NCI-H1105 (cell line): ENCODE measurements at places on chromosomes 6 and 20.

DNA sequence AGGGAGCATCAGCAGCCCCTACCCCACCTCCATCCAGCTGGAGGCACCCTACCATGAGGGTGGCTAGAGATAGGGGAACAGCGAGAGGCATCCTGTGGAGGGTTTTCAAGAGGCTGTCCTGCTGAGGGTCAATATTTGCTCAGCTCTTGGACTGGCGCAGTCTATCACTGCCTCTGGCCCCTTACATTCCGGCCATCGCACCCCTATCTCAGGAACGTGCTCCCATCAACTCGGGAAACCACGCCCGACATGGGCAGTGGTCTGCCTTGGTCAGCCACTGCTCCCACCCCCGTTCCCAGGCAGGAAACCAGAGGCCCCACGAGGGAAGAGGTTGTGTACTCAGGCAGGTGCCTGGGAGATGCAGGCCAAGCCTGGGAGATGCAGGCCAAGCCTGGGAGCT lies 57.9 kb downstream of the VEGFA start:
- no peak for DNase-seq

DNA sequence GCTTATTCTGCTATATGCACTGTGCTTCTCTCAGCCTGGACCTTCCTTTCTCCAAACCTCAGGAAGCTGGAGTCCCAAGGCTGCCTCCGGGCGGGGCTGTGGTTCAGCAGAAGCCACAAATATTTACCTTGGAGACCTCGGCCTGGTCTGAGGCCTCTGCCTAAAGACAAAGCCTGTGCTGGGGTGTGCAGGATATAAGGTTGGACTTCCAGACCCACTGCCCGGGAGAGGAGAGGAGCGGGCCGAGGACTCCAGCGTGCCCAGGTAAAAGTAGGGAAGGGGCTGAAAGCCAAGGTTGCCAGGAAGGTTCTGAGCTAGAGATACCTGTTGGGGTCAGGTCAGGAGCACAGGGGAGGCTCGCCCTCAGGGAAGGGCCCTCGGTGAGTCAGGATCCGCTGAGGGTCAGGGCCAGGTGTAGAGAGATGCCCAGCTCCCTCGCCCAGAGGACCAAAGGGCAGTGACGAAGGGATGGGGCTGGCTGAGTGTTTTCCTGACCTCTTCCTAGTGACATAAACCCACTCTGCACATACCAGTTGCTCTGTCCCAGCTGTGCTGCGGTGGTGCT lies at the start of gene BPIFB1:
Gene BPIFB1 (plus strand): TSS at position 224 of the 565 bp plus-strand sequence. CDS start 2,860 bp downstream, outside the sequence.
- DNase-seq = no peak

DNA sequence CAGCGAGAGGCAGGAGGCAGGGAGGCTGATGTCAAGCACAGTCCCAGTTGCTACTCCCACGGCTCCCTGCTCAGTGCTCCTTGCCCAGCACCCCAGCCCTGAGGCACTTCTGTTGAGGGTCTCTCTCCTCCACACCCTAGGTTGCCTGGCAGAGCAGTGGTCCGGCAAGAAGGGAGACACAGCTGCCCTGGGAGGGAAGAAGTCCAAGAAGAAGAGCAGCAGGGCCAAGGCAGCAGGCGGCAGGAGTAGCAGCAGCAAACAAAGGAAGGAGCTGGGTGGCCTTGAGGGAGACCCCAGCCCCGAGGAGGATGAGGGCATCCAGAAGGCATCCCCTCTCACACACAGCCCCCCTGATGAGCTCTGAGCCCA lies 9.1 kb downstream of the CNPY3 start:
- no peak for DNase-seq

GRCh38 chr6:142666599-142667185 lies 278.3 kb downstream of the HIVEP2 start:
- DNase-seq = no peak

DNA sequence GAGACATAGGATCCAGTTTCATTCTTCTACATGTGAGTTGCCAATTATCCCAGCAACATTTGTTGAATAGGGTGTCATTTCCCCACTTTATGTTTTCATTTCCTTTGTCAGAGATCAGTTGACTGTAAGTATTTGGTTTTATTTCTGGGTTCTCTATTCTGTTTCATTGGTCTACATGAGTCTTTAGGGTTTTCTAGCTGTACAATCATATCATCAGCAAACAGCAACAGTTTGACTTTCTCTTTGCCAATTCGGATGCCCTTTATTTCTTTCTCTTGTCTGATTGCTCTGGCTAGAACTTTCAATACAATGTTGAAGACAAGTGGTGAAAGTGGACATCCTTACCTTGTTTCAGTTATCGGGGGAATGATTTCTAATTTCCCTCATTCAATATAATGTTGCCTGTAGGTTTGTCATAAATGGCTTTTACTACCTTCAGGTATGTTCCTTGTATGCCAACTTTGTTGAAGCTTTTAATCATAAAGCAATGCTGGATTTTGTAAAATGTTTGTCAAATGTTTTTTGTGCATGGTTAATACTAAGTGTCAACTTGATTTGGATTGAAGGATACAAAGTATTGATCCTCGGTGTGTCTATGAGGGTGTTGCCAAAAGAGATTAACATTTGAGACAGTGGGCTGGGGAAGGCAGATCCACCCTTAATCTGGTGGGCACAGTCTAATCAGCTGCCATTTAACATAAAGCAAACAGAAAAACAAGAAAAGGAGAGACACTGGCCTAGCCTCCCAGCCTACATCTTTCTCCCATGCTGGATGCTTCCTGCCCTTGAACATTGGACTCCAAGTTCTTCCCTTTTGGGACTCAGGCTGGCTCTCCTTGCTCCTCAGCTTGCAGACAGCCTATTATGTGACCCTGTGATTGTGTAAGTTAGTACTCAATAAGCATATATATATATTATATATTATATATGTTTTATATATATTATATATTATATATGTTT lies 23.3 kb downstream of the MICA start:
- no peak for DNase-seq

DNA sequence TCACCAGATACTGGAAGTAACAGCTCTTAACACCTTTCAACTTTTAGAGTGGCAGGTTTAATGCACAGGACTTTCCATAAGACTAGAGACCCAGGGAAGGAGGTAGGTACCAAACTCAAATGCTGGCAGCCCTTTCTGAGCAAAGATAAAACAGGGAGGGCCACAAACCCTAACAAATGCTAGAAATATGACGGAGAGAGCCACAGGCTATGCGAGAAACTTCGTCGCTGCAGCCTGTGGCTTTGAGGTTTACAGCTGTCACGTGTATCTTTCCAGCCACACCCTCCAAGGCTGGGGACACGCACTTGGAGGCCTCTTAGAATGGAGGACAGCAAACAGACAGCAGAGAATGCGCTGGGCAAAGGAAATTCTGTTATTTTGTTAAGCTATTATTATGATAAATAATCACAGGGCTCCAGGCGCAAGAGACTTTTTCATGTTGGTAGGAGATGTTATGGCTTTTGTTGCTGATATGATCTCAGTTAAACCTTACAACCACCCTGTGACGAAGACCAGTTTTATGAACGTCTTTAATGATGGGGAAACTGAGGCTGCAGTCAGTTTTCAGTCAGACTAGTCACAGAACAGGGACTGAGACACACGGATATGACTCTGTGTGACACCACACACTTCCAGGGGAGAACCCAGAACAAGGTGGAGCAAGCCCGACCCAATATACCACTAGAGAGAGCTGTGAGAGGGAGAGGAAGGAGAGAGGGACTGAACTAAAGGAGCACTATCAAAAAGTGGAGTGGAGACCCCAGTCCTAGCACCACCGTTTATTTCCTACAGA lies 2.0 kb downstream of the TRAM2 start:
- DNase-seq = no peak

DNA sequence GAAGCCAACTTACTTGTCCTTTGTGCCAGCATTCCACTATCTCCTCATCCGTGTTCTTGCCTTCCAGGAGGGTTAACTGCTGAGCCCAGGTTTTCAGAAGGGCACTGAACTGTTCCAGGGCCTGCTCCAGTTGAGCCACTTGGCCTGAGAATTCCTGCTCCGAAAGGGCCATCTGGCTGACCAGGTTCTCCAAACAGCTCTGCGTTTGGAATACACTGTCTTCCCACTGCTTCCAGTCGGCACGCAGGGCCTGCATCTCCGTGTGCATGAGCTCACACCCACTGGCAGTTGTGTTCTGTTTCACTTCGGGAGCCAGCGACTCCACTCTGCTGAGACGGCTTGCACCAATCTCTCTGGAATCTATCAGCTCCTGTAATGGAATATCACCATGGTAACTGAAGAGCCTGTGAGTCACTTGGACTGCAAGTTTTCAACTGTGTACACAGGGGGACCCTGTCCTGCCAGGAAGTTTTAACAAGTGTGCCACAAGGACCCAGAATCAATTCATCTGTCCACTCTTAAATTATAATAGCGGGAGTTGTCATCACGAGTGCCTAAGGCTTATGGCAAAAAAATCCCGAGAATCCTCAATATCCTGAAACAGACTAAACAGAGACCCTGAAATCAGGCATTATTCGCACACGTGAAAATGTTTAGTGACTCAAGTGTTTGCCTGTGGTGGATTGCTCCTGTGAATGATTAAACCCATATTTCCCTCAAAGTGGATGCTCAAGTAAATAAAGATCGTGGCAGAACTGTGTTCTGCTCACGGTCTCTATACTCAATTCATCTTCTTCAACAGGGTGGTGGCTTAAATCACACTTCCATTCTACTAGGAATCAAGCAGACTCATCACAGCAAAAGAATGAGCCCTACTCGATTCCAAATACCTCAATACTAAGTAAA lies 255.9 kb downstream of the SYNE1 start:
- no peak for DNase-seq

- no peak for DNase-seq
Measured at GRCh38 chr6:44400572-44400971, 13.1 kb downstream of the CDC5L start.

DNA sequence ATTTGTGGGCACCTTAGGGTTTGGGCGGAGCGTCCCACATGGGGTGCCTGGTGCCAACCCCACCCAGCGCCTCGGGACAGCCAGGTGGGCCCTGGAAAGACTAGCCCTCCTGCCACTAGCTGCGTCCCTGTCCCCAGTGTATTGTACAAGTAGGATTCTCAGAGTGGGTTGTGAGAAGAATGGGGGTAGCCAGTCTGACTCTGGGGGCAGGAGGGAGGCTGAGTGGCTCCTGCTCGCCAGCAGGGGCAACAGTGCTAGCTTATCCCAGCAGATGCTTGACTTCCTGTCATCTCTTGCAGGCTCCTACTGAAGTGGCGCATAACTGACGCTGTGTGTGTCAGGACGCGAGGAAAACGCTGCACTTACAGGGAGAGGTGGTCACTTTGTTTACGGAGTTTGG lies 9.3 kb downstream of the PSMA7 start:
- DNase-seq = no peak

DNA sequence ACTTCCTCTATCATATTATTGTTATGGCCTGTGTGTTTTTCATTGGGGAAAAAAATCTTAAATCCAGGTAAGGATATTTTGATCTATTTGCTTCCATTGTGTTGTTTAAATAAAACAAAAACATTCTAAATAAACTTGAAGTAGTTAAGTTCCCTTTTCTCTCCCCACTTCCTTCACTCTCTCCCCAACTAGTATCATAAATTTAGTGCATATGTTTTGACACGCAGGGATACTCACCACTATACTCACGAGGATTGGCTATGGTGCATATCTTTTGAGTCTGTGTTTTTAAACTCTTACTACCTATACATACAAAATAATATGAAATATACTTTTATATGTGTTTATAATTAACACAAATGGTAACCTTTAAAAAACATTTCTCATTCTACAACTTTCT lies 5.2 kb downstream of the TTLL9 start:
- DNase-seq = no peak

- DNase-seq = no peak
Measured at GRCh38 chr6:53474010-53474409, 70.9 kb downstream of the GCLC start.

GRCh38 chr20:62792940-62793756 lies 3.1 kb upstream of the MRGBP start:
- no peak for DNase-seq

GRCh38 chr20:43431134-43431519 lies 26.6 kb upstream of the SRSF6 start:
- DNase-seq = no peak

DNA sequence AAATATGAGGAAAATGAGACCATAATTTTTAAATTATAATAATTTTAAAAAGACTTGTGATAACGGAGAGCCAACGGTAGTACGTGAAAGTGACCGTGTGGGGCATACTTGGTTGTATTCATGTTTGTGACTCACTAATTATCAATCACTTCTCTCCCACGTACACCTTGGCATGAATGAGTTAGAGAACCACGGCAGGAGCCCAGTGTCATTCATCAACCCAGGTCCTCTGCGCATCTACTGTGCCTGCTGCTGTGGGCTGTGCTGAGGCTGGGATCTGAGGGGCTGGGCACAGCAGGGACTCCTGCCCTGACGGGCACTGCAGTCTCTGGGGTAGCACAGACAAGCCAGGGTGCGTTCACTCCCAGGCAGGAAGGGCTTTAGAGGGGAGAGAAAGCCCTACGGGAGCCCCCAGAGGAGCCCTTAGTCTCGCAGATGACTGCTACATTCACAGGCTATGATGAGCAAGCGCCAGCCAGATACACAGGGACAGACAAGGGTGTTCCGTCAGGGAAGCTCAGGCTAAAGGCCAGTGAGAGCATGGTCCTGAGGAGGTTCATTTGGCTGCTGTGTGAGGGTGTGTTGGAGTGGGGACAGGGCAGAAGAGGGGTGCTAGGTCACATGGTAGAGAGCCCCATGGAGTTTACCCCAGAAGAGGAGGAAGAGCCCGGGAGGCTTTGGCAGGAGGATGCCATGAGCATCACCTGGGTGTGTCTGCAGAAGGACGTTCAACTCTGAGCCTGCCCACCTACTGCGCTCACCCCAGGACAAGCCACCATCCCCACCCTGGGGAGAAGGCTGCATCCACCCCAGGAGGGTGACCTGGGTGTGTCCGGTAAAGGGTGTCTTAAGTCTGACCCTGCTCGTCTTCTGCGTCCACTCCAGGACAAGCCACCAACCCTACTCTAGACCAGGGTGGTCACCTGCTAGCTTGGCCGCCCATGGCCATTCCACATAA lies 8.2 kb upstream of the RPS6KA2 start:
- no peak for DNase-seq

DNA sequence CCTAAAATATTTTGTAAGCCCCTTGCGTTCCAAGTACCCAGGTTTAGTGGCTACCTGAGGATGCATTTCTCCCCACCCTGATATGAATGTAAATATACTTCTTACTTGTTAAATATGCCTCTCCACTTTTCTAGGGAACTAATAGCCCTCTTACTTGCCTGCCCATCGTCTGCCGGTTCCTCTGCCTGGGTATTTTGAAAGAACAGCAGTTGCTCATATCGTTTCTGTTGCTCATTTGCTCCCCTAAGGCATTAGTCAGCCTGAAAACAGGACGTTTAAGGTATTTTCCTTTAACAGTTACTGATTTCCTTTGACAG lies 141.3 kb upstream of the CARMIL1 start:
- no peak for DNase-seq

DNA sequence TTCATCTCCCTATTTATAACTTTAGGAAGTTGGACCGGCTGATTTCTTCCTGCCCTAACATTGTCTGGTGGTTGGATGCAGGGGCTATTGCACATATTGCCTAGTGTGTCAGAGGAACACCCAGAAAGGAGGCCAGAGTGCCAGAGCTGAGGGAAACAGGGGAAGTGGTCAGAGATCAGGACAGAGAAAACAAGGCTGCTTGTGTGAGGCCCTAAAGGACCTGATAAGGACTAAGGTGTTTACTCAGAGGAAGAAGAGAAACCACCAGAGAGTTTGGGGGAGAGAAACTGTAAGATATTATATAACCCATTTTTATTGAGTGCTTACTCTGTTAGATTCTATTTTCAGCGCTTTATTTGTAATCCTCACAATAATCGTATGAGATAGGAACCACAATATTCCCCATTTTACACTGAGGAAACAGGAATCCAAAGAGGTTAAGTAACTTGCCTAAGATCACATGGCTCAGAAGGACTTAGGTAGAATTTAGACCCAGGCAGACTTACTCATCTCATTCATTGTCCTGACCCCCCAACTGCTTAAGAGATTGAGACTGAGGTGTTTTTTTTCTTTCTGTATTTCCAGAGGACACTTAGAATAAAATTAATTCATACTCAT lies 54.0 kb upstream of the REV3L start:
- DNase-seq = no peak
